NCI-H2029 (cell line): ENCODE measurements at places on chromosomes 4 and X.

DNA sequence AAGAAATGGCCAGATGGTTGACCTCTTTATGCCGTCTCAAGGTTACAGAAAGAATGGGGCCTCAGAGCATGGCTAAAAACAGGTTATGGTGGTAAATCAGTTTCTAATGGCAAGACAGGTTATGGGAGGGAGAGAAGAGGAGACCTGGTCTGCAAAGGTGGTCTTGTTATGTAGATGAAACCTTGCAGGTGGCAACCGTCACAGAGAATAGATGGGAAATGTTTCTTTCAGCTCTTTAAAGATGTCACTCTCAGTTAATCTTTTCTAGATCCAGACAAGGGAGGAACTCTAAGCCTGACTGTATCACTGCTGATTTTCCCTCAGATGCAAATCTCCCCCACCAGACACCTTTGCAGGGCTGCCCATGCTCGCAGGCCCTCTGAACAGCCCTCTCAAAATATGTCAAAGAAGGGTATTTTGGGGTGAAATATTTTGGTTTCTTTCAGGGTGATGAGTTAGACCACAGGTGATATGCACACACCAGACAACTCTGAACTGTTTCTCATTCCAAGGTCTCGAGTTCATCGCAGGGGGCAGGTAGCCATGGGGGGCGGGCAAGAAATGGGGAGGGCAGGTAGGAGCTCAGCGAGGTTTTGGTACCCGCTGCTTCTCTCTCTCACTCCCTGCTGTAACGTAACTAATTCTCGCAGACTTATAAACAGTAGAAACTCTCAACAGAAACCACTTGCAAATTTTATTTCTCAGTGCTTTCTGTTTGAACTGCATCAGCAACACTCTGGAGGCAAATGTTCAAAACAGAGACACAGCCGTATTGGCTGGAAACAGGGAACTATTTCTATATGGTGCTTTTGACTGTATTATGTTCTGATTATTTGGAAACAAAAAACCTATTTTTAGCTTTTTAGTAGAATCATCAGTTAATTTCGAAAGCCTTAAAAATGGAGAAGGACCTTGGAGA lies 32.4 kb downstream of the CASP3 start:
- no peak for DNase-seq

GRCh38 chrX:87663421-87663820 lies 145.8 kb downstream of the KLHL4 start:
- no peak for DNase-seq

- DNase-seq = no peak
Measured at GRCh38 chr4:10461850-10462400, 4.7 kb upstream of the ZNF518B start.

GRCh38 chr4:25862411-25863346 lies at the start of gene SEL1L3:
Gene SEL1L3, minus strand, starts transcription at chr4:25862988. Its CDS starts 152 bp downstream, at chr4:25862836.
- no peak for DNase-seq

GRCh38 chr4:38647101-38647819 lies 16.7 kb upstream of the KLF3 start:
- no peak for DNase-seq

GRCh38 chr4:6268650-6269615 lies 717 bp upstream of the WFS1 start:
- DNase-seq = no peak

DNA sequence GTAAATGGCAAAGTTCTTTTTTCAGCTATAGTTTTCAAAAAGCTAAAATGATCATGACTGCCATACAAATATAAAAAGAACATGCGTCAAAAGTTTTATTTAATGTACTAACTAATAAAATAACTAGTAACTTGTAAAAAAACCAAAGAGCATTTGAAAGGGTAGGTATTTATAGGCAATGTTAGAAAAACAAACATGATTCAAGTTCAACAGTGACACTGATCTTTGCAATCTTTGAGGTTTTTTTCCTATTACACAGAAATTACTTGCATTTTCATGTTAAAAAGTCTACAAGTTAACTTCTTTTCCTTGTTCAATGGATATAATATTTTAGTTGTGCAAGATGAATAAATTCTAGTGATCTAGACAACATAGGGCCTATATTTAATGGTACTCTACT lies 72.3 kb upstream of the GRID2 start:
- DNase-seq = no peak

- no peak for DNase-seq
Measured at GRCh38 chrX:99308302-99308701, 1101.8 kb downstream of the PCDH19 start.

DNA sequence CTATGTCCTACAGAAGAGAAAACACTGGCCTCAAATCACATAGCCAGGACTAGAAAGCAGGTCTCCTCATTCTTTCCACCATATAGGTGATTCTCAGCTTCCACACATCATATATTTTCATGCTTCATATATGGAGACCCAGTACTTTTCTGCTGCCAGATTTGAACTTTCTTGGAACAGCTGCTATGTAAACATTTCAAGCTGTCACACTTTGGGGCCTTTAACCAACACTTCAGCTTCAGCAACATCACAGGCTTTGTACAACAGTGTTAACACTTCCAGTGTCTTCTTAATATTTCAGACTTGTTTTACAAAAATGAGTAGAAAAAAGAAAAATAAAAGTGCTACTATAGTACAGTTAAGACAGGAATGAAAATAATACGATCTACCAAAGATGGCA lies 12.6 kb downstream of the SH3RF1 start:
- DNase-seq = no peak

DNA sequence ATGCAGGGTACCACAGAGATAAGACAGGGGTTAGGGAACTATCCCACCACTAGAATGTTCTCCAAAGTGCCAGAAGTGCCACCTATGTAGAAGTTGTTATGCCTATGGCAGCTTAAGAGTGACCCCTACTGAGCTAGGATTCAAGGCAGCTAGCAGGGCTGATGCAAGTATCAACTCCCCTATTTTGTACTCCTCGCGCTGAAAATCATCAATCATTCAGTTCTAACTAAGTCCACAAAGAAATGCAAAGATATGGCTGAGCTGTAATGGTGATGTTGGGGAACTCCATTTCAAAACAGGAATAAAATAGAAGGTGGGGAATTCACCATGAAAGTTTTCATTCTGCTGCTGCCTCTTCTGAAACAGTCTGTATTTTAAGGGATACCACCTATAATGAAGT lies 13.8 kb downstream of the ACSL4 start:
- DNase-seq = no peak

DNA sequence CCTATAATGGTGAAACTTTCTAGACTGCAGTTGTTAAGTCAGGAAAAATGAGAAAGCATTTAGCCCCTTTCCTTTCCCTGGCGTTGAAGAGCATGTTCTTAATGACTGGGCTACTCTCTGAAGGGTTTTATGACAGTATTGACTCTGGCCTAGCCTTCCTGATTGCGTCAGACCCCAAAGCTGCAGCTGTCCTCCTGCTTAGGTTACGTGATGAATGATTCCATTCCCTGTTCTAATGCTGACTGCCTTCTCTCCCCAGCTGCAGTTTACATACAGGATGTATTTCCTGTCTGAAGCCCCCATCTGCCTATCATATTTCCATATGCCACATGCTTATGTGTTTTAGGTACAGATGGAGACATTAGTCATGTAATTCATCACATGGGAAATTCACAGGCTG lies 105.8 kb upstream of the EGFL6 start:
- DNase-seq = peak; percentile 75

- peak; percentile 26 for DNase-seq
Measured at GRCh38 chr4:38266616-38267015, 306.4 kb downstream of the PTTG2 start.

- no peak for DNase-seq
Measured at GRCh38 chr4:184959786-184960185, 58.5 kb upstream of the HELT start.

DNA sequence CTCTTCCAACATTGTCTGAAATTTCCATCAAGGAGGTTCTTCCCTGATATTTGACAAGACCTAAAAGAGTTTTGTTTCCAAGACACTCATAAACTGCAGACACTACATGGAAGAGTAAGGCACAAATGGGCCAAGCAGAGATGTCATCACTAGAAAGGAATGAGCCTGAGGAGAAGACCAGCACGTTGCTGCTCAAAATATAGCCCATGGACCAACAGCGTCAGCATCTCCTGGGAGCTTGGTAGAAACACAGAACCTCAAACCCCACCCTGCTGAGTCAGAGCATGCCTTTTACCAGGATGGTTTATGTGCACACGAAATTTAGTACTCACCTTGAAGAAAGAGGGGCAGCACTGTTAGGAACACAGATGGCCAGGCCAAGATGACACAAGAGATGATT lies 128.7 kb upstream of the MID1 start:
- DNase-seq = no peak

DNA sequence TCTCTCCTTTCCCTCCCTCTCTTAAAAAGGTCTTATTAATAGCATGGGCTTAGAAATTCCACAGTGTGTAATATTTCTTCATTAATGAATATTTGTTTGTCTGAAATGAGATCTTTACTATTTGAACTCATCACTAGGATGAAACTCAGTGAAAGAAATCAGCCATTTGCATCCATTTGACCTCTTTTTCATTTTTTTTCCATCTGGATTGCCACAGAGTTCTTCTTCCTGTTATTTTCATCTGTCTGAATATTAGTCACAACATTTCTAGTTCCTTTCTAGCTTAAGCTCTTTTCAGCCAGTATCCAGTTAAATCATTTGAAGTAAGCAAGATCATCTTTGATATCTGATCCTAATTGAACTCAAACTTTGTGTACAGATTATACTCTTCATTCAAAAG lies 69.2 kb upstream of the PLS3 start:
- DNase-seq = no peak

- DNase-seq = no peak
Measured at GRCh38 chr4:42489095-42489494, 91.8 kb downstream of the SHISA3 start.

GRCh38 chr4:35820003-35820402 lies 424.3 kb downstream of the ARAP2 start:
- no peak for DNase-seq

- no peak for DNase-seq
Measured at GRCh38 chr4:97938141-97938540, 205.1 kb downstream of the STPG2 start.

- no peak for DNase-seq
Measured at GRCh38 chr4:108166038-108166437, 2.7 kb downstream of the LEF1 start.

DNA sequence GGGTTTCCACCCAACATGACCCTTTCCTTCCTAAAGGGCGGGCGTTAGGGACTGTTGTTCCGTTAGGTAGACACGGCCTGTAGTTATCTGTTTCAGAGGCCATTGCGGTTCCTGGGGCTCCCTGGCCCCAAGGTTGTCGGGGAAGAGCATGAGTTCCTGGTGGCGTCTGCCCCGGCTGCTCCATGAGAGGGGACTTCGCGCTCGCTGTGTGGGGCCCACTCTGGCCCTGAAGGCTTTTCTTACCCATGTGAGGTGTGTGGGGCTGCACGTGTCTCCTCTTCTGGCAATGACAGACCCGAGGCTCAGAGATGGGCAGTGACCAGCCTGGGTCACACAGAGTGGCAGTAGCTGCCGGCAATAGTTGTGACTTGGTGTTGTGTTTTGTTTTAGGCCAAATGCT lies 9.1 kb downstream of the TADA2B start:
- DNase-seq = no peak

DNA sequence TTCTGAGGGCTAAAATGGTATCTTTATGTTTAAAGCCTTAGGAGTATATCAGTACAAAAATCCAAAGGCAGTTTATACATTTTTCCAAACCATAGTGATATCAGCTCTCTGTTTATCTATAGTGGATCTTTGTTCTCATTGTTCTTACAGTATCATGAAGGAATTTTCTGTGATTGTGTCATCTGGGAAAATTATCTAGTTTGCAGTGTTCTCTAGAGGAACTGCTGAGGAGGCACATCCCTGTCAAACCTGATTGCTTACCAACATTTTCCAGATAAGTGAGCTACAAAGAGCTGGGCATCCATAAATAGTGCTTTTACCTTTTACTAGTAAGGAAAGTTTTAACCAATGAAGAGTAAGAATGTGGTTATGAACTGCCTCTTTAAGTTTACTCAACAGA lies 44.9 kb upstream of the SLC25A31 start:
- no peak for DNase-seq

GRCh38 chr4:38605181-38605752 lies 58.7 kb upstream of the KLF3 start:
- DNase-seq = no peak

- DNase-seq = no peak
Measured at GRCh38 chr4:150256841-150257730, 178.8 kb downstream of the DCLK2 start.

DNA sequence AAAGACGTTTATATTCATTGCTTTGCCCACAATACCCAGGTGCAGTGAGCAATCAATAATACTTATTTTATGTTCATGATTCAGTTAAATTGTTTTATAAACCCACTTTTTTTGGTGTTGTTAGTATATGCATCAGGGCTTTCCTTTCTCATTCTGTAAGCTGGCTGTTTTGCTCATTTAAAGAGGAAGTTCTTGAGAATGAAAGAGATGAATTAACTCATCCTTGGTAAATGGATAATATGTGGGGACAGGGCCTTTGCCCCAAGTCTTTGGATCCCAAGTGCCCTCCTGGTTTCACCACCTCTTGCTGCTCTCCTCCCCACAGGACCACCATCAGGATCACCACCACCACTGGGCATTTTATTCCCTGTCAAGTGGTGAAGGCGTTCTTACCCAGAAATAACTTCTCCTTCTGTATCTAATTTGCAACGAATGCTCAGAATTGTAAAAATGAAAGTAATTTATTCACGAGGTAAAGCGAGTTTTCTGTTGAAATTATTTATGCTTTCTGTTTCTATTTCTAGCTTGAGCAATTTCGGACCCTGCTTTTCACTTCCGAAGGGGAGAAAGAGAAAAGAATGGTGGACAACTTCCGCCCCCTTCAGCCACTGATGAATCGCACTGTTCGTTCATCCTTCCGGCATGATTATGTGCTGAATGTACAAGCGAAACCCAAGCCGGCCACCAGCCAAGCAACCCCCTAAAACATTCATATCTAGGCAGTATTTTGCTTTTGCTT lies 8.2 kb upstream of the ZRSR2 start:
- no peak for DNase-seq

DNA sequence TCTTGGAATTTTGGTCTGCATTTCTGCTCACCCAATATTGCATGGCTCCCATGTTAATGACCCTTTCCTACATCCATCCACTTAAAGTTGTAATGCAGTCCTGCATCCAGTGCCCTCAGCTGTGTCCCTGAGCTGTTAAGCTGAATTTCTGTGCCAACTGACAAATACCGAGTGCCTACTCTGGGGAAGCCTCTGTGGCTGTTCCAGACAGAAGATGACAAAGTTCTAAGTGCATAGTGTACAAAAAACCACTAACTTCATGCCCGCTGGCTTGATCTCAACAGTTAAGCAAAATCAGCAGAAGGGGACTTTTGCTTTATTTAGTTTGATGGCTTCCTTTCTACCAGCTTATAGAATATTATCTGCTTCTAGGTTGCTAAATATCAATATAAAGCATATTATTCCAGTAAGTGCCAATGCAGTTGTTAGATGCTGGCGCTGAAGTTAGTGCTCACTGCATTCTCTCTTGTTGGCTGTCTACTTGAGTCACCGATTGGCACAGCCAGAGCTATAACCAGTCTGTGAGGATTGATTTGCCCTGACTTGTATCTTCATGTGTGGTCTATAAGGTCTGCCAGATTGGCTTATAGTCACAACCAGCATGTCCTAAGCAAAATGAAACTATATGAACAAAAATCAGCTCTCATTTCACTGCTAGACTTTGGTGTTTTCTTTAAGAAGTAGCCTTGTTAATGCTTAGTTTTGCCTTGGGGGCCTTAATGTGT lies 98.9 kb downstream of the KLHL8 start:
- no peak for DNase-seq
